ENCODE measurements at places on chromosomes 4 and X. TPM values are rescaled to one million over a fixed set of nuclear protein-coding genes. Genes with fewer than 3 reads are reported as not detected.

Gene CYSLTR1
- not detected for total RNA-seq

Gene FAM47E
- total RNA-seq: 0.16 TPM

Gene GABRQ
- not detected for total RNA-seq

Gene VCX3A
- total RNA-seq: 0.21 TPM

Gene IGSF1
- total RNA-seq: 0.05 TPM

Gene SUPT20HL1
- total RNA-seq: not detected

Gene MAN2B2
- total RNA-seq: 12.4 TPM

Gene BGN
- not detected for total RNA-seq

Gene DCAF12L1
- not detected for total RNA-seq

Gene HSD17B13
- not detected for total RNA-seq

Gene PTCHD1
- 0.03 TPM for total RNA-seq

Gene TLR10
- total RNA-seq: 0.08 TPM
